ENCODE measurements at places on chromosomes 7 and 10.

DNA sequence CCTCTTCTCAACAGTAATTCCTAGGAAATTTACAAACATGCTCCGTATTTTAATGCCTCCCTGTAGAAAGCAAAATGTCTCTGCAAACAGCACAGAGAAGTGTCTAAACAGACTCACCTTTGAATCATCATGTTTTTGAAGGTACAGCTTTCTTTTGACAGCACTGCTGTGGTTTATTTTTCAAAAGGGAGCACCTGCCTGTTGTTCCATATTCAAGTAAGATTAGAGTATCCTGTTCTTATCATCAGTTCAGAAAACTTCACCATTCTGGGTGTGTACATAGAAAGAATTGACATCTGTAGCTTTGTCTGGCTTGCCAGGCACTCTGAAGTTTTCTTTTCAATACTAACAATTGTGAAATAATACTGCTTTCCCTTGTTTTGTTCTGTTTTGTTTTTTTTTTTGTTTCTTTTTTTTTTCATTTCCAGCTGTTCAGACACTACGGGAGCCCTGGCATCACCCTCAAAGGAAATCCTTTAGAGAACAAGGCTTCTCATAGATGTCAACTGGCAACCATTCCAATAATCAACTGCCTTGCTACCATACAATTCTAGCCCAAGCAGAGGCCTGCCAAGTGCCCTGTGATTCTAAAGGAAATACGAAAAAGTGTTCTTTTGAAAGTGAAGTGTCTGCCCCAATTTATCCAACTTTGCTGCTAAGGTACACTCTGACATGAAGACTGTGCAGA lies 275.9 kb downstream of the PRPF18 start:
- DNase-seq: no peak

GRCh38 chr7:99038086-99038855 lies 105.6 kb downstream of the SMURF1 start:
- DNase-seq: no peak

DNA sequence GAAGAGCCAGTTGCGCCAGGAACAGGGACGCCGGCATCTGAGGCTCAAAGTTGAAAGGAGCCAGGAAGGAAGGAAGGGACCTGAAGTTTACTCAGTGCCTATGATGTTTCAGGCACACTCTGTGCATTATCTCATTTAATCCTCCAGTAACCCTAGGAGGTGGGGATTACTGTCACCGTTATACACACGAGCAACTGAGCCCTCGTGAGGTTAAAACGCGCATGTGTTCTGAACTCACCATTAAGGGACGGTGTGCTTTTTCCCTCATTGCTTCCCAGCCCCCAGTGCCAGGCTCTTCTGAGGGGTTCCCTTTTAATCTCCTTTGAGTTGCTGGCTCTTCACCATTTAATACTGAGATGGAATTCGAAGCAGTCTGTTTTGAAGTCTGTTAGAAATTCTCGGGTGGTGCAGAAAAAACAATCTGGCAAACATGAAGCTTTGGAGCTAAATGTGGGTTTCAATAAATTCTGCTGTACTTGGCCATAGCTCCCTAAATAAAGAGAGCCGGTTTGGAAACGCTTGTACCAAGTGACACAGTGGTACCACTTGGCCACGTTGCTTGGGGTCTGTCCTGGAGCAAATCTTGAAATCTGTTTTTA lies 102.2 kb downstream of the TAX1BP1 start:
- no peak for DNase-seq

DNA sequence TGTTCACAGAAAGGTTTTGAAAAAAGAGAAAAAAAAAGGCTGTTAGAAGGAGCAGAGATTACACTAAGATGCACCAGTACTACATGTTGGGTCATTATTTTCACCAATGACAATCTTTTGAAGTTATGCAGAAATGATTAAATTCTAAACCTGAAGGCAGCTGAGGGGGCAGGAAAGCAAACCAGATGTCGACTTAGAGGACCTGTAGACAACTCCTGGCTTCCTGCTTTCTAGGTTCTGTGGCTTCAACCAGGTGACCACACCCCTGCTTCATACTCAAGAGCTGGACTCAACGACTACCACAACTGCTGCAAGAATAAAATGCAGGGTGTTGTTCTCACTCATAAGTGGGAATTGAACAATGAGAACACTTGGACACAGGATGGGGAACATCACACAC lies 30.0 kb downstream of the MYOF start:
- DNase-seq: no peak

- DNase-seq: no peak
Observed at GRCh38 chr7:151086802-151087244, 548 bp downstream of the AGAP3 start.

DNA sequence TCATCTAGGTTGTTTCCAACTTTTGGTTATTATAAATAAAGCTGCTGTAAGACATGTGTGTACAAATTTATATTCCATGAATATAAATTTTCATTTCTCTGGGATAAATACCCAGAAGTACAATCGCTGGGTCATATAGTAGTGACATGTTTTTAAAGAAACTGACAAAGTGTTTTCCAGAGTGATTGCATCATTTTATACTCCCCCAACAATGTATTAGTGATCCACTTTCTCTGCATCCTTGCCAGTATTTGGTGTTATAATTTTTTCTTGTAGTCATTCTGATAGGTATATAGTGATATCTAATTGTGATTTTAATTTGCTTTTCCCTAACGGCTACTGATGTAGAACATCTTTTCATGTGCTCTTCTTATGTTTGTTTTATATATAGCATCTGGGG lies 27.0 kb upstream of the ARHGAP21 start:
- no peak for DNase-seq

- DNase-seq: no peak
Observed at GRCh38 chr10:42981358-42982236, 95.3 kb upstream of the RET start.

DNA sequence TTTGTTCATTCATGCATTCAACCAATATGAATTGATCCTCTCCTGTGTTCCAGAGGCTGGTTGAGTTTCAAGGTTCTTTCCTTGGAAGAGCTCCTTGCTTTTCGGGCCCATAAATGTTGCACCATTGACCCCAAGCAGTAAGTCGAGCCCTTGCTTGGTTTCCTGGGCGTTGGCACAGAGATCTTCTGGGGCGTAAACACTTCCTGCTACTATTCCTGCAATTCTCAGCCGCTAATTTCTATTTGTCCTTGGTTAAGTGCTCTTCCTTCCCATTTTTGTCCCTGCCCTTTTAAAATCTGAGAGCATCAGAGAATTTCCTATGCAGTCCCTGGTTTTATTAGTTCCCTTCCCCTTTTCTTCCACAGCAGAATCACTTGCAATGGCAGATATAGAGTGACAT lies 44.1 kb upstream of the ADRB1 start:
- DNase-seq: no peak

GRCh38 chr7:46294381-46294780 lies 373.3 kb upstream of the IGFBP3 start:
- DNase-seq: no peak

DNA sequence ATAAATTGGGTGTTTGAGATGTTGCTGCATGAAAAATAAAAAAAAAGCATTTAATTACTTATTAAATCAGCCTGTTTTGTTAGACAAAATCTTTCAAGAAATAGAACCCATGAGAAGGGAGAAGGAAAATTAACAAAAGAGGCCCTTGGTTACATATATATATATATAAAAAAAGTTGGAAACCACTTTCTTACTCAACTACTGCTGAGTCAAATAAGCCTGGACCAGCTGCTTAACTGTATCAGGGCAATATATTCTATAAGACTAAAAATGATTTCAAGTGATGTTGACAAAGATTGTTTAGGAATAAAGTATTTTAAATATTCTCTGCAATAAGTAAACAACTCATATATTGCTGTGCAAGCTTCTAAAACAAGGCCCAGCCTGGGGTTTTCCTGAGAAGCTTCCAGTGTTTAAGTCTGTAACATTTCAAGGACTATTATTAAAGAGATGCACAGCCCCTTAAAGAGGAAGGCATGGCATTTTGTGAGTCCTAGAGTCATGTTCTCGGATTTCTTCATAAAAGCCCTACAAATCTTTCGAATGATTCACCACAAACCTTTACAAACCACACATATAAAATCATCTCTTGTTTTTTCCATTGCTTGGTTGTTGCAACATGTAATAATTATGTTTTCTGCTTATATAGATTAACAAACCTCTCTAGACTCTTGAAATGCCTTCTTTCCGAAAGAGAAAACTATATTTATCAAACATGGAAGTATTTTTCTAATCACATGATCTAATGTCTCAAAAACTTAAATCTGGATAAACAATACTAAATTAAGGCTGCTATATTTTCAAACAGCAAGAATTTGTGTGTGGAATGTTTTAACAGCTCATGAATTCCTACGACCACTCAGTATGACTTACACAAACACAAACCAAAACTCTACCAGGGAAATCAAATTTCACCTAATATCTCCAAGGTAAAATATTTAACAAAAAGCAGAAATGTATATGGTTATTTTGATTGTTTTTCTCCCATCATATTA lies 14.3 kb downstream of the JAZF1 start:
- no peak for DNase-seq

DNA sequence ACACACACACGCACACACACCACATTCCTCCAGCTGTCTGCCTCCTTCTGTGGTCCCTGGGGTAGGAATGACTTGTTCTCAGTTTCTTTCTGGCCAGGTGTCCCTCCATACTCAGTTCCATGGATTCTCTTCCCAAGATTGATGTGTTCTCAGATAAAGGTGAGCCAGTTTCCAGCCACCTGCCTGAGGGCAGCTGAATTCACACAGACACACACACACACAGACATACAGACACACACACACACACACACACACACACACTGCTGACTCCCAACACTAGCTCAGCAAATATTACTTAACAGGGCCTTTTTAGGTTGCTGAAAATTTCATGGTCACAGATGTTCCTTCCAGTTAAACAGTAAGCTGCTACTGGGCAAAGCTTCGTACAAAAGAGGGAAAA lies 45.4 kb upstream of the GDF10 start:
- DNase-seq: no peak

GRCh38 chr10:17910125-17910789 lies 41.5 kb upstream of the SLC39A12 start:
- no peak for DNase-seq
